KG1 (cell line): ENCODE measurements at places on chromosomes 1 and 21.

DNA sequence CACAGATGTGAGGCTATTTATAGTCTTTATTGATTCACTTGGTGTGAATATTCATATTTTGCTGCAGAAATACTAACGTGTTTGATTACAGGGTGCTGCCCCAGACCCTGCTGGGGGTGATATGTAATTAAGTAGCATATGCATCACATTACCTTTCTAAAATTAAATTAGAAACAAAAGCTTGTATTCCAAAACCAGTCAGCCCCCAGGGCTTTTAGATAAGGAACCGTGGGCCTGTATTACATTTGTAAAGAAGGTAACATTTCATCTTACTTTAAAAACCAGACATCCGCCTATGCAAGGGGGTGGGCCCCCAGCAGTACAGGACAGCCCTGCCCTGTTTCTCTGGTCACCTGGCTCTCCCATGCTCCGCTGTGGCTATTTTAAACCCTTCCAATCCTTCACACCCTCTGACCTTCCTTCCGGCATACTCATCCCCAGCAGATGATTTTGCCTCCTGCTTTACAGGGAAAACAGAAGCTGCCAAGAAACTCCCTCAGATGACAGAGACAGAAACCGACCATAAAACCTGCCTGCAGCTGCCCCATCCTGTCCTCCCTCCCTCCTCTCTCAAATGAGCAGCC is 22.0 kb upstream of the KCNC4 start:
- DNase-seq = no peak

DNA sequence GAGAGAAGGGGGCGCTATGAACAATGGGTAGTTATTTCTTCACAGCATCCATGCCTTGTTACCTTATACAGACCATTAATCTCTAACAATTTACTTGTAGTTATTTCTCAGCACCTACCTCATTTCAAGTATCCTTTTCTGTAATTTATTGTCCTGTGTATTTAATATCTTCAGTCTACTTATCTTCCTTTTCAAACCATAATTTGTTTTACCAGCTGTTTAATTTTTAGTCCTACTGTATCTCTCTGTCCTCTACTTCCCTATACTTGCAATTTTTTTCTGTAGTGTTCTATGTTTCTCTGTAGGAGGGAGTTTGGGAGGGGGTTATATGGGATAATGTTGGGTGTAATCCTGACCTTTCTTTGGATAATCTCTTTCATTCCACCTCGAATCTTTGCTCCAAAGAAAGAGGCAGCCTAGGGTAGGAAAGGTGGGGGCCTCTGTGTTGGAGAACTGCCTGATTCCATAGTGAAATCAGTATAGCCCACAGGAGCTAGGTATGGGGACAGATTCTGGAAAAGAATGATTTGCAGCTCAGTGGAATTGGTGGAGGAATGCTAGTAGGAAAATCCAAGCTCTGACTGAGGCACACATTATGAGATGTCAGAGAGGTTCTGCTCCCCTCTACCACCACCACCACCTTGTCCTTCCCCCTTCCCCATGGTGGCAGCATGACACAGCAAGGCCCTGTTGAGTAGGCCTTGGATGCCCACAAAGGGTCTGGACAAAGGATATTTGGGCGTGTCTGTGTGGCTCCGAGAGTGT is 642 bp downstream of the MLLT11 start:
- peak; percentile 15 for DNase-seq

- DNase-seq = no peak
These were observed 75.7 kb downstream of the ARHGEF10L start for GRCh38 chr1:17615157-17615556.

GRCh38 chr1:41656068-41656467 is 171.6 kb upstream of the EDN2 start:
- no peak for DNase-seq

DNA sequence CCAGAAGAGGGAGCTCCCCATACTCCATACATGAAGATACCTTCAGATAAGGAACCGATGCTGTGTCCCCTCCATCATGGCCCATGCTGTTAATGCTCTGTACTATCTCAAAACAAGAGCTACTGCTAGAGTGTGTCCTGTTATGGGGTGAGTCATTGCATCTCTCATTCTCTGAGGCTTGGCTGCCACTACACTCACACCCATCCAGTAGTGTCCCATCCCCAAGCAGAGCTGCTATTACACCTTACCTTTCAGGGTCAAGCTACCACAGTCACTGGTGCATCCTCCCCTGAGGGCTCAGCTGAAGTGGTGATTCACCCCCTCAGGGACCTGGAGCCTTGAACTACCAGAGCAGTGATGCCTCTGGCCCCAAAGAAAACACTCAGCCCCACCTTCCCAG is 198.5 kb downstream of the PLA2G4A start:
- no peak for DNase-seq
